ACHN (cell line): ENCODE measurements at places on chromosomes 1 and 21.

GRCh38 chr1:156929596-156930238 is 9.3 kb downstream of the LRRC71 start:
- DNase-seq: no peak

DNA sequence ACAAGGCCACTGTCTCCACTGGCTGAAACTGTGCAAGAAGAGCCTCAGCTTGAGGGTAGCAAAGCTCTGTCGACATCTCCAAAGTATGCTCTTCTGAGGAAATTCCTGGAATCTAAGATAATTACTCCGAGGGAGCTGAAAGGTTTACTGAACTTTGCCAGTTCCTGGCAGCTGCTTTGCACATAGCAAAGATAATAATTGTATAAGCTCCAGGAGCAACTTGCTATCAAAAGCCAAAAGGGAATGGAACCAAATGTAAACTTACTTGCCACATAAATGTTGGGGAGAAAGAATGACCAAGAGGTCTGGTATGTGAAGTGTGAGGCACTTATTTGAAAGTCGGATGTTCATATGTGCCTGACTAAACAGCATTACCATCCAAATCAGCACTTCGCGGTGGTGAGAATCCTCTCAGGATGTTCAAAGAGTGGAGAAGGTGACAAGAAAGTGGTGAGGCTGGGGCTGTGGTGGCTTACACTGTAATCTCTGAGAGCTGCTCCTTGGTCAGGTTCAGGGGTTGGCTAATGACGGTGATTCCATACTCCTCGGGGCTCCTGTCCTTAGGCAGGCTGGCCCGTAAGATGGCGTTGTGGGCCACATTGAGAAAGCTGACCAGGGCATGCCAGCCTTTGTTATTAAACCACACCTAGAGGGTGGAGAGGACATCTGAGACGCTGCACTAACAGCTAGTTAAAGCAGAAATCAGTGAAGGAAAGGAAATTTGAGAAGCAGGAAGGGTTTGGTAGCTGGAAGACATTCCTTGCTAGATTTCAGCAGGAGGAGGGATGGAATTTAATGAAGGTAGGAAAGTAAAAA is 100.0 kb downstream of the ABCA4 start:
- no peak for DNase-seq

GRCh38 chr21:26408511-26408910 is 164.6 kb downstream of the CYYR1 start:
- DNase-seq: no peak

GRCh38 chr1:39842030-39842678 is 41.1 kb downstream of the TRIT1 start:
- no peak for DNase-seq

GRCh38 chr1:44288883-44289282 is 66.2 kb downstream of the ERI3 start:
- DNase-seq: no peak

DNA sequence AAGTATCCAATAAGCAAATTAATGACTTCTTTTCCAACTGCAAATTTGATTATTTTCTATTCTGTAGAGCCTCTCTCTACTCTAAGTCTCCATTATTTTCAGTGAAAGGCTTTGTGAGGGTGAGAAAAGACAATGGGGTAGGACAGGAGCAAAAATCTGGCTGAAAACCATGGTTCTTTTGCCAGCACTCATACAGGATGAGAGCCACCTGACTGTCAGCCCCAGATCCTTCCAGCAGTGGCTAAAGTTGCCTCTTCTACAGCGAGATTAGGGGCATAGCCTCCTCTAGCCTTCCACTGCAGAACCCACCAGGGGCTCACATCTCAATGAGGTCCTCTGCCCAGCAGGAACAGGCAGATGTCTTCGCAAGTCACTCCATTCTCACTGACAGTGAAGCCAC is 23.7 kb downstream of the NMNAT2 start:
- DNase-seq: no peak

DNA sequence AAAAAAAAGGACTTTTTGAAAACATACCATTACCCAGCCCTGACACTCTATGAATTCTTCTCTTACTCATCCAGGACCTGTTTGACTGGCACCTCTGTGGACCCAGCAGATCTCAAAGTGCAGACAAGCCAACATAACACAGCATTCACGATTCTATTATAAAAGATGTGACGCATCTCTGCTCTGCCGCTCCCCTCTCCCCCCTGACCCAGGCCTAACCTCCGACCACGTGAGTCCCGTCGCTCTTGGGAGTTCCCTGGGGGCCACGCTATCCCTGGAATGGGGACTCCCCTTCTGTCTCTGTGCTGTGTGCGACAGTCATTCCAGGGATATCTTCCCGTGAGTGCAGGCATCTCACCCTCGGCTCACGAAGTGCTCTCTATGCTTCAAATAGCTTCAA is 21.1 kb downstream of the LRRC38 start:
- no peak for DNase-seq

- no peak for DNase-seq
Observed at GRCh38 chr1:91104712-91105111, 82.9 kb upstream of the ZNF644 start.

DNA sequence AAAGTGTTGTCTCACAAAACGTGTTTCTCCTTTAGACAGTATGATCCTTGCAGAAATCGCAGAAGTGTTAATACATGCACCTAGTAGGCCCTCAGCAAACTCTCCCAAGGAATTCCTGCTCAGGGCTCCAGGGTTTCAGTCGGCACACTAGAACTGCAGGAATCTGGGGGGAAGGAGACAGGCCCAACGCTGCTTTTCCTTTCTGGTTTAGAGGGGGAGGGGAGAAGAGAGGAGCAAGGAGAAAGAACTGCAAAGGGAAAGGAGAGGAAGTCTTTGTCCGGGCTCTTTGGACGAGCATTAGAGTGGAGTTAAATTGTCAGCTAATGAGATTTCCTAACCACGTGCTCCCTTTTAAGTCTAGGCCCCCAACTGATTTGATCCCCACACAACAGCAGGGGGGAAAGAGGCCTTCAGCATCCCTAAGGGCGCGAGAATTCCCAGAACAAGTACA is 103.7 kb upstream of the SOD1 start:
- no peak for DNase-seq

DNA sequence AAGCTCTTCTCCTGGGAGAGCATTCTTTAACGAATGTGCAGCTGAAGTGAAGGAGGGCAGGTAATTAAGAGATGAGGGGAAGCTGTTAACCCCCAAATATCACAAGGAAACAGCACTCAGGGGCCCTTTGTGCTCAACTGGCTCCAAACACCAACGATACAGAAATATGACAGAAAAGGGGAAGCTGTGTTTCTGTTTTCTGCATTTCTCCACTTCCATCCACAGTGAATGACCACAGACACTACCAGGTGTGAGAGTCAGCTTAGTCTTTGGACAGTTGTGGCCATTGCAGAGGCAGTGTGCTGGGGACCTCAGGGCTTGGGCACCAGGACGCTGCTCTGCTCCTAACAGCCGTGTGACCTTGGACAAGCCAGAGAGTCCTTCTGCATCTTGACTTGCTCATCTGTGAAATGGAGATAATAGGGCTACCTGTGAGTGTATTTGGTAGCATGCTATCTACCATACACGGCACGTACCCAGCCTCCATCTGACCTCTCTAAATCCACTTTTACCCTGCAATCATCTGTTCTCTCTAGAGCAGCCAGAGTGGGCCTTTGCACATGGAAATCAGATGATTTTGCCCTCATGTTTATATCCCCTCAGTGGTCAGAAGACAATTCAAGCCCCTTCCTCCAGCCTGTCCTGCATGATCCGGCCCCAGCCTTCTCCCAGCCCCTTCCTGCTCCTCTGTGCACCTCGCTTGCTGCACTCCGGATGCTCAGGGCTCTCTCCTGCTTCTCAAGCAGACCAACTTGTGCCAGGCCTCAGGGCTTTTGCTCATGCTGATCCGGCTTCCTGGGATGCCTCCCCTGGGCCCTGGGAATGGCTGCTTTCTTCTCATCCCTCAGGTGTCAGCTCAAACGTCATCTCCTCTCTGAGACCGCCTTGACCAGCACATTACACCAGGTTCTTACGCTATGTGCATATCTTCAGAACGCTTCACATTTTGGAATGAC is 4.7 kb upstream of the TINAGL1 start:
- DNase-seq: no peak

GRCh38 chr21:38376235-38376634 is 119.4 kb downstream of the KCNJ15 start:
- no peak for DNase-seq

- peak; percentile 26 for DNase-seq
Observed at GRCh38 chr1:10415211-10415930, 14.9 kb upstream of the CENPS start.
